ENCODE measurements at places on chromosomes 16 and 17.
A peak's percentile ranks its signal among the peaks of the same experiment; 100 is the strongest.

GRCh38 chr16:66948134-66948836, 12.8 kb upstream of the CES3 start:
- H3K27ac ChIP-seq: no peak overlapping the region
- no peaks in the 10 kb centered on the region for H3K36me3 ChIP-seq
- no peak for DNase-seq
- H3K4me3 ChIP-seq: peak overlapping the region; percentile 15

DNA sequence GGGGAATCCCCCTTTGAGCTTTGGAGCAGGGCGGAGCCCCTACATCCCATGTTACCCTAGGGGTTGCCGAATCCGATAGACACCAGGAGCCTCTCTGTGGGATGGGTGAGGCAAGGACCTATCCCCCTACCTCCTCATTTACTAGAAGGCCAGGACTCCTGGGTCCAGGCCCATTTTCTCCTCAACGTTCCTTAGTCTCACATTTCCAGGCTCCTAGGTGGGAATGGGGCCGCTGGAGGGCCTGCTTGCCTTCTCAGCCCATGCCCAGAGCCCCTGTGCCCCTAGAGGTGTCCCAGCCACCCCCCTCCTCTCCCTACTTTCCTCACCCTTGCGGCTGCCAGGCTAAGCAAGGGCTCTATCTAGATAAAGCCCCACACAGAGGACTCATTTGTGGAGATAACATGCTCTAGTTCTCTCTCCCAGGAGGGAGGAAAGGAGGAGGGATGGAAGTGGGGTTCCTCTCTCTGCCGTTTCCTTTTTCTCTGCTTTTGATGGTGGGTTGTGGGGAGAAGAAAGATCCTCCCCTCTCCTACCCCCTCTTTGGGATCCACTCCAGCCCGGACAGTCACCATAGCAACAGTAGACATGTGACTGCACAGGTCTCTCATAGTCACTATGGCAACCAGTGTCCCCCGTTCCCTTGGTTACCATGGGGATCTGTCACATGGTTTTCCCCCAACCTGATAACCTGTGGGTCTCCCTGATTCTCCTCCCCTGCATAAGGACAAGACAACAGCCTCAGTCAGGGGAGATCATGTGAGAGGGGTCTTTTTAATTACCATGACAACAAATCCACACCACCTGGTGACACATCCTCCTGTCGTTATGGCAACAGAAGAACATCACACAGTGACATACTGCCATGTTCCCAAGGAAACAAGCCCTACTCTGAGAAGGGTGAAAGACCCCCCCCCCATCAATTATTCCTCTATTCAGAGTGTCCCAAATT, 5.2 kb downstream of the CACNA1G start:
- no peaks in the 10 kb centered on the region for H3K27me3 ChIP-seq
- no peak overlapping the region for H3K4me3 ChIP-seq
- no peak overlapping the region for H3K27ac ChIP-seq

DNA sequence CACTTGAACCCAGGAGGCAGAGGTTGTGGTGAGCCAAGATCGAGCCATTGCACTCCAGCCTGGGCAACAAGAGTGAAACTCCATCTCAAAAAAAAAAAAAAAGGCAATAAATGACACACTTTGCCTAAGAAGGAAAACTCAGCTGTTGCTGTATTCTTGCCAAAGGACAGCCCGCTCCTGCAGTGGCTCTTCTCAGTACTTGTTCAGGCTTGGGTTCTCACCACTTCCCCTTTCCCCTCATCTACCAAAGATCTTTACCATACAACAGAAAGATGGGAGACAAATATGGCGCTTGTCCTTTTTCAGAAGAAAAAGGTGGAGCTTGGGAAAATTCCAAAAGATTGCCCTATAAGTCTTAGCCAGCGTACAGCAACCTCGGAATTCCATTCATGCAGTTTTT, 58.5 kb downstream of the MYH13 start:
- H3K27me3 ChIP-seq: no peaks in the 10 kb centered on the region
- no peak overlapping the region for H3K4me3 ChIP-seq
- no peak for DNase-seq
- H3K27ac ChIP-seq: no peak overlapping the region

DNA sequence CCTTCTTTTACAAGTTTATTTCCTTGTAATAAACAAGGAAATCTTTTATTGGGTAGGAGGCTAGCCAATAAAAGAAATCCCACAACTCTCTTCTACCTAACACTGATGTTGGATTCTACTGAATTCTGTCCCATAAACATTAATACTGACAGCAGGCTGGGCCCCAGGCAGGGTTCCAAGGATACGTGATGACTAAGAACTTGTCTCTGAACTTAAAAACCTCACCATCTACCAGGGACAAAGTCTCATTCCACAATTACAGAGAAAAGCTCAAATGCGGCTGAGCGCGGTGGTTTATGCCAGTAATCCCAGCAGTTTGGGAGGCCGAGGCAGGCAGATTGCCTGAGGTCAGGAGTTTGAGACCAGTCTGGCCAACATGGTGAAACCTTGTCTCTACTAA, 64.9 kb downstream of the ARHGAP17 start:
- no peaks in the 10 kb centered on the region for H3K36me3 ChIP-seq
- H3K4me3 ChIP-seq: no peak overlapping the region
- H3K4me1 ChIP-seq: no peaks in the 10 kb centered on the region
- H3K27ac ChIP-seq: no peak overlapping the region

- H3K4me3 ChIP-seq: no peak overlapping the region
- no peak overlapping the region for H3K27ac ChIP-seq
- H3K4me1 ChIP-seq: no peaks in the 10 kb centered on the region
- peaks cover 7% of the 10 kb centered on the region for H3K27me3 ChIP-seq
- H3K36me3 ChIP-seq: no peaks in the 10 kb centered on the region
These were observed 18.5 kb downstream of the C16orf82 start for GRCh38 chr16:27085182-27085581.

DNA sequence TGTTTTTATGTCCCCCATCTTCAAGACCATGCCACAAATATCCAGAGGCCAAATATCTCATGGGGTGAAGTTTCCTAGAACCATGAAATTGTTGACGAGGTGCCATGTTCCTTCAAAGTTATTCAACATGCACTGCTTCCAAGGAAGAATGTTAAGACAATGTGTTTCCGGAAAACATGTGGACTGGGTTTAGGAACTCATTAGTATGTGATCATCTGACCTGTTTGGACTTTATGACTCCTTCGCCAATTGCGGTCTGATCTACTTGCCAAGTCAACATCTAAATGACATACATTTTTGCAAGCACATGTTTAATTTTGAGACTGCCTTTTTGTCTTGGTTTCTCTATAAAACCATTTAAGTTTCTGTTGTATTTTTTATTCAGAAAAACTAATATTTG, 234.8 kb downstream of the MAF start:
- DNase-seq: no peak
- H3K36me3 ChIP-seq: no peaks in the 10 kb centered on the region
- H3K4me3 ChIP-seq: no peak overlapping the region
- H3K27ac ChIP-seq: no peak overlapping the region
- no peaks in the 10 kb centered on the region for H3K4me1 ChIP-seq
- no peaks in the 10 kb centered on the region for H3K27me3 ChIP-seq

GRCh38 chr17:27533874-27534815, 77.9 kb downstream of the KSR1 start:
- no peaks in the 10 kb centered on the region for H3K27me3 ChIP-seq
- DNase-seq: no peak
- peaks cover 67% of the 10 kb centered on the region for H3K4me1 ChIP-seq
- no peaks in the 10 kb centered on the region for H3K36me3 ChIP-seq
- H3K4me3 ChIP-seq: no peak overlapping the region

GRCh38 chr17:82403662-82404660, 14.2 kb upstream of the HEXD start:
- no peak overlapping the region for H3K27ac ChIP-seq
- no peaks in the 10 kb centered on the region for H3K4me1 ChIP-seq
- DNase-seq: no peak
- H3K27me3 ChIP-seq: no peaks in the 10 kb centered on the region

DNA sequence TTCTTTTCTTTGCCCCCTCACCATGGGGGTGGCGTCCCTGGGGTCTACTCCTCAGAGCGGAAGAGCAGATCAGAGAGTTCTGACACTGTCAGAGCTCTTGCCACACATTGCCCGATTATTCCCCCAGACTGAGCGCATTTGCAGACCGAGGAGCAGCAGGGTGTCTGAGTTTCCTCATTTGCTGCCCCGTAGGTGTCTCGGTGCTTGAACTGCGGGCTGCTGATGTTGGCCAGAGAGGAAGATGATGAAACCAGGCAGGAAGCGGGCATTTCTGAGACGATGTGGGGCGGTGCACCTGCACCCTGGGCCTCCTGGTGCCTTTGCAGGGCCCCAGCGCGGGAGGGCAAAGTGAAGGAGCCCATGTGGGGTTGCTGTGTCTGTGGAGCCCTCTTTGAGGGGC, 55.2 kb downstream of the ARSG start:
- H3K4me1 ChIP-seq: no peaks in the 10 kb centered on the region
- H3K36me3 ChIP-seq: no peaks in the 10 kb centered on the region
- H3K27me3 ChIP-seq: no peaks in the 10 kb centered on the region
- H3K4me3 ChIP-seq: no peak overlapping the region
- DNase-seq: no peak
- no peak overlapping the region for H3K27ac ChIP-seq

DNA sequence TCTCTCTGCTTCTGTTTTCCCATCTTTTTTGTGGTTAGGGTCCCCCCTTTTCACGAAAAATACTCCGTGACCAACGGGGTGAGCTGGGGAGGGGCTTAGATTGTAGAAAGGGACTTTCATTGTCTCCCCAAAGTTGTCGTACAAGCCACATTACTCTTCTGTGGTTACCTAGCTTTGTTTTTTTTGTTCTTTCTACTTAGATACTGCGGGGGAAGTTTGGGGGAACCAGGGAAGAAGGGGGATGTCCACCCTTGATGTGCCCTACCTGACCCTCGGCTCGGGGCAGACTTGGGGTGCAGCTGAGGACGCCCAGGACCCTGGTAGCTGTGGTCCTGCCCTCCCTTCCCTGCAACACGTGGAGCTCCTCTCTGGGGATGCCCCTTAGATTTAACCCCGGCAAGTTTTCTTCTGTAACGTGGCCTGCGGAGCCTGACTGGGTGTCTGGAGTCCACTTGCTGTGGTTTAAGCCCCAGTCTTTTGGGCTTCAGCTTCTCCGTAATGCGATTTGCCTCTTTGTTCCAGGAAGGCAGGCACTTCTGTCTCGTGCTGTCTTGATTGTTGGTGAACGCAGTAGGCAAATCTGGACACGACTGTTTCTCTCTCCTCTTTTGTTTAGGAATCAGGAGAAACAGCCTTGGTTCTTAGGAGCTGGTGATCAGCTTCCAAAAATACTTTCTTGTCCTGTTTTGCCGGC, 892 bp downstream of the ABCC1 start:
- no peak for DNase-seq
- peak overlapping the region; percentile 75 for H3K4me3 ChIP-seq
- no peak overlapping the region for H3K27ac ChIP-seq
- H3K4me1 ChIP-seq: no peaks in the 10 kb centered on the region
- H3K27me3 ChIP-seq: no peaks in the 10 kb centered on the region
- H3K36me3 ChIP-seq: no peaks in the 10 kb centered on the region

DNA sequence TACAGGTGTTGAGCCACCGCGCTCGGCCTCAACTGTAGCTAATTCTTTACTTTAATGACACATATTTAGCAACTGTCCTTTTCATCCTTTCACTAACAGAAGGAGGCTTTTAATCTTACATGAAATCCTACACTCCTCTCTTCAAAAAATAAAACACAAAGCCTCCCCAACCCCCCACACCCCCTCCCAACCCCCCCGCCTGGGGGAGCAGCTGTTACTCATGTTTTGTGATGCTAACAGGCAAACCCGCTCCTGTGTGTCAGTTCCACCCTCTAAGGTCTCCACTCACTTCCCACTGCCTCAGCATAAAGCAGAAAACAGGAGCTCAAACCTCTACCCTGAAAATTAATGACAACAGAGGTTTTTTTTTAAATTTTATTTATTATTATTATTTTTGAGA, 55.4 kb upstream of the SLC25A19 start:
- no peak for DNase-seq
- no peak overlapping the region for H3K4me3 ChIP-seq
- H3K27ac ChIP-seq: no peak overlapping the region

- DNase-seq: no peak
- H3K27me3 ChIP-seq: no peaks in the 10 kb centered on the region
- H3K36me3 ChIP-seq: no peaks in the 10 kb centered on the region
- H3K4me3 ChIP-seq: no peak overlapping the region
- no peaks in the 10 kb centered on the region for H3K4me1 ChIP-seq
These were observed 15.7 kb upstream of the NOG start for GRCh38 chr17:56577843-56578204.

DNA sequence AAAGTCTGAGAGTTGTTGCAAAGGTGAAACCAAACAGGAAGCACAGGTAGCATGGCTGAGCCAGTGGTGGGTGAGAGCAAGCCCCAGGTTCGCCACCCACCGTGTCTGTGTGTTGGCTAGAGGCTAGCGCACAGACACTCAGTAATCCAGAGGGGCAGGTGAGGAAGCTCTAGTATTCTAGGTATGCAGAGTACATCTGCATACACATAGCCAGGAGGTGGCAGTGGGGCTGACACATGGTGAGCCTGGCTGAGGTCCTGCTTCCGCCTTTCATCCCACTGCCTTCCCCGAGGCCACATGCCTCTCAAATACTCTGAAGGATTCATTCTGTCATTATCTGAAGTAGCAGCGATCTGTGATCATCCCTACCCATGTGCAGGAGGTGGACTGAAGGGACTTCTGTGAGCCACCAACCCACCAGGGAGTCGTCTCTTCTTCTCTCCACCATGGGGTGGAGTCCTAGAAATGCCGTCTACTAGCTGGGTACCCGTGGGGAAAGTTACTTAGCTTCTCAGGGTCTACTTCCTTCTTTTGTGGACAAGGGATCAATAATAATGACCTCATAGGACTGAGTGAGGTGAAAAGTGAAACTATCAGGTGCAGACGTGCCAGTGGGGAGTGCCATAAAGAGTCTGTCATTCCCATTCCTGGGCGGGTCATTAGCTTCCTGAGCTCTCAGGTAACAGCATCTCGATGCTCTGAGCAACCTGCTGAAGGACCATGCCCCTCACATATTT, 36.0 kb upstream of the ICAM2 start:
- peak overlapping the region; percentile 89 for H3K27ac ChIP-seq
- DNase-seq: peak; percentile 71
- no peak overlapping the region for H3K4me3 ChIP-seq
- no peaks in the 10 kb centered on the region for H3K27me3 ChIP-seq
- peaks cover 34% of the 10 kb centered on the region for H3K4me1 ChIP-seq

DNA sequence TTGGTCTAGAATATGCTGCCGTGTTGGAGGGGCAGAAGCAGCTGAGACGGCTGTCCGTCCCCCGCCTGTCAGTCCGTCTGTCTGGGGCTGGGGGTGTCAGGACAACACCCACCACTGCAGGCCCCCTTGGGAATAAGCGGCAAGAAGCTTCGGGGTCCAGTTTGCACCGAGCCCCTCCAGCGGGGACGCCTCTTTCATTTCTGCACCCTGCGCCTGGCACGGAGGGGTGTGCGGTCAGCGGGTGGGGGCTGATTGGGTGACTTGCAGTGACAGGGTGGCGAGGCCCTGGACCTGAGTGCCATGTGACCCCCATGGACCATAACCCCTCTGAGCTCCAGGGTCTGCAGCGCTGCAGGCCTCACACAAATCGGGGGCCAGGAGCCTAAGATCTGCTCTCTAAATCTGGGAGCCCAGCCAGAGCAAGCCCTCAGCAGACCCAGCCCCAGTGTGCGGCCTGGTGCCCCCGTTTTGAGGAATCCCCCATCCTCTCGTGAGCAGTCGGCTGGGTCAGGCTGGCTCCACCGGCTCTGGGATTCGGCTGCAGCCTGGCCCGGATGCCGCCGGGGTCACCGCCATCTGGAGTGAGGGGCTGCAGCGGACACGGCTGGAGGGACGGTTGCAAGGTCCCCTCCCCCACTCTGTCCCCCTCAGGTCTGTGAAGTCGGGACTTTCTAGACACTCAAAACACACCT, 8.3 kb downstream of the CBFA2T3 start:
- no peaks in the 10 kb centered on the region for H3K27me3 ChIP-seq
- no peak for DNase-seq
- no peaks in the 10 kb centered on the region for H3K4me1 ChIP-seq
- no peaks in the 10 kb centered on the region for H3K36me3 ChIP-seq
- H3K4me3 ChIP-seq: no peak overlapping the region

Measured in pancreas (tissue), 10 donors.